Upper lobe of right lung (tissue), 1 donor: ENCODE measurements at places on chromosomes 6 and 20.

DNA sequence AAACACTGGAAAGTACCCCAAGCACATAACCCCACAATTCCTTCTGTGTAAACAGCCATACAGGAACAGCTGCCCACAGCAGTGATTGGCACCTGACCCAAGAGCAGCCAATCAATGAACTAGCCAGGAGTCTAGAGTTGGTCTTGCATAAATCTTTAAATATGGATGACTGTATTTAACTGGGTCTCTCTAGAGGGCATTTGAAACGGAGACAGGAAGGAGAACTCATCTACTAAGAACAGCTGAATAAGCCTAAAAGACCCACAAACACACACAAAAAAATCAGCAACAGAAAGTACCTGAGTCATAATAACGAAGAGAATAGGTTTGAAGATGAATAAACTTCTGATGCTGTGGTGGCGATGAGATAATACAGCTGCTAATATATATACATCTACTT, 49.0 kb upstream of the ASF1A start:
- no peak for DNase-seq

DNA sequence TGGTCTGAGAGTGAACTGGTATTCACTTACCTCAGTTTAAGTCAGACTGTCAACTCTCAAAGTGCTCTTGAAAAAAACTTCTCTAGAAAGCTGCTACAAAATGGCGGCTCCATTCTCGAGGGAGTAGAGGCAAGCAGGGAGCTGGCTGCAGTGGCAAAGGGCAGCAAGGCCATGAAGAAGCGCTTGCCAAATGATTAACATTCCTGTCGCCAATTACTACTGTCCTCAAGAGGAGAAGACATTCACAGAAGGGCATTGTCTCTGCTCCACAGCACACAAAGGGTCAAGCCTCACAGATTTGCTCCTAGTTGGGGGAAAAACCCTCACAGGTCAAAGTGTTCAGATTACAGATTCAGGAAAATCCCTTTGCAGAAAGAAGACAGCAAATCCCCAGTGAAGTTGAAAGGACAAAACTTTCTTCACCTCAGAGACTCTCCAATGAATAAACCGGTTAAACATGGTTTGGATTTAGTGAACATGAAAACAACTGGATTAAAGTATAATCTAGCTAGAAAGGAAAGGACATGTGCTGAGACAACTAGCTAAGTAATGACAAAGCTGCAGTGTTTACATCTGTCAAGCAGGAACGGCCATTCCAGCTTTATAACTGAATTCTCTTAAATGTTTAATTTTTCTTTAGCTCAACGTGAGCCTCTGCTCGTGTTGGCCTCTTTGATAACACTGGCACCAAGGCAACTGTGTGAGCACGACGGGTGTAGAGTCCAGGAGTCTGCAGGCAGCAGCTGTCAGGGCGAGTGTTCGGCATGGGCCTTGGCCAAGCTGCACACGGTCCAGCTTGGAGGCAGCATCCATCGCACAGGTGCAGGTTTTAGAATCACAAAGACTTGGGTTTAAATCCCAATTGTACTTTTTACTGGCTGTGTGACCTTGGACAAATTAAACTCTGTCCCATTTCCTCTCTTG, 37.6 kb downstream of the NR2E1 start:
- DNase-seq = no peak

GRCh38 chr6:44202332-44202971, 14.3 kb upstream of the MYMX start:
- no peak for DNase-seq

GRCh38 chr6:137494988-137495702, 951 bp upstream of the OLIG3 start:
- no peak for DNase-seq
